ENCODE measurements at places on chromosomes 6 and 20.

GRCh38 chr20:31341470-31341869, 26.9 kb upstream of the DEFB118 start:
- DNase-seq: no peak

- no peak for DNase-seq
Observed at GRCh38 chr20:36268440-36269342, 32.4 kb downstream of the AAR2 start.

GRCh38 chr6:129267028-129267427, 384.1 kb downstream of the LAMA2 start:
- no peak for DNase-seq

DNA sequence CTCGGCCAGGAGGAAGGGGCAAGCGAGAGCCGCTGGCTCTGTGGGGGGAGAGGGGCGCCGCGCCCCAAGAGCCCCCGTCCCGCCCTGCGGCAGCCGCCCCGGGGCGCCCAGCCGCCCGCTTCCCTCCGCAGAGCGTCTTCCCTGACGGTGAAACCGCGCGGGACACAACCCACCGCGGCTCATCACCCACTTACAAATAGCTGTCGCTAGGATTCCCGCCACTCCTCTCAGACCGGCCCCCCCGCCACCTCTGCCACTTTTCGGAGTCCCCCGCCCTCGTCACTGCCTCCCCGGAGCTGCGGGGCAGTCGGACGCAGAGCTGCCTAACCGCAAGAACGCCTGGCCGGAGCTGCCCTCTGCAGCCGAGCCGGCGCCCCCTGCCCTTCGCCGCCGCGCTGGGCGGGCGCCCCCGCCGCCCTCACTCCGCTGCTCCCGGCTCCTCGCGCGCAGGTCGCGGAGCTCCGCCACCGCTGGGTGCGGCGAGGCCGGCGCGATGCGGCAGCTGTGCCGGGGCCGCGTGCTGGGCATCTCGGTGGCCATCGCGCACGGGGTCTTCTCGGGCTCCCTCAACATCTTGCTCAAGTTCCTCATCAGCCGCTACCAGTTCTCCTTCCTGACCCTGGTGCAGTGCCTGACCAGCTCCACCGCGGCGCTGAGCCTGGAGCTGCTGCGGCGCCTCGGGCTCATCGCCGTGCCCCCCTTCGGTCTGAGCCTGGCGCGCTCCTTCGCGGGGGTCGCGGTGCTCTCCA, at the start of gene SLC35D3:
Gene SLC35D3 (plus strand): TSS at position 366 of the 749 bp plus-strand sequence. CDS start 128 bp downstream, at position 494.
- DNase-seq: no peak

- no peak for DNase-seq
Observed at GRCh38 chr6:41122918-41123317, 31.2 kb downstream of the TREML1 start.

GRCh38 chr6:7787137-7787608, 61.3 kb downstream of the BMP6 start:
- peak; percentile 27 for DNase-seq

GRCh38 chr20:4985658-4986057, 15.7 kb downstream of the SLC23A2 start:
- no peak for DNase-seq

- no peak for DNase-seq
Observed at GRCh38 chr20:18857640-18858039, 44.1 kb downstream of the SCP2D1 start.

DNA sequence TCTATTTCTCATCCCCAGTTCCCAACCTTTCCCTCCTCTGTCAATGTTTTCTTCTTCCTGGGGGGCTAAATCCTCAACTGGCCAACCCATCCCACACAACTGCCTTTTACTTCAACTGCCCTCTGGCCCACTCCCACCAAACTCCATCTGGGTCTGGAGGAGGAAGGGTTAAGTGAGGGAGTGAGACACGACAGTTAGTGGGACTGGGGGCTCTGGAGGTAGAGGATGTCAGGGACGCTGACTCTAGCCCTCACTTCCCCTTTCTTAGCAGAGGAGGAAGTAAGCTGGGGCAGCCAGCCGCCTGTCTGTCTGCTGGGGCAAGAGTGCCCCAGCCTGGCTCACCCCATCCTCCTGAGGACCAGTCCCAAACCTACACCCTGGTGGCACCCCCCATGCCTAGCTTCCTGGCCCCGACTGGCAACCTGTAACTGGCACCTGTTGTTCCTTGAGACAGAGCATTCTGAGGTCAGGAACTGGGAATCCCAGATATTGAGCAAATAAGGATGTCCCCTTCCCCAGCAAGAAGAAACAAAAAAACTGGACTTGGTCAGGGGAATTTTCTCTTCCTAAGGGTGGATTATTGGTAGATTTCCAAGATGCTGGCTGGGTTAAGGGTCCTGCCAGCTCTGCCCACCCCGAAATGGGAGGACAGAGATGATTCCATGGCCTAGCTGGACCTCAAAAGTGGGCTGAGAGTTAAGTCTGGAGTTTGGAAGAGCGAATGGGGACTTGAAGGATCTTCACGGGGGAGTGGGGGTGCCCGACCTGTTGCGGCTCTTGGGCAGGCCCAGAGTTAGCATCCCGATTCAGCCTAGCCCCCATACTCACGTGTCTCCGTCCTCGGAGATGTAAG, 971 bp downstream of the NFKBIE start:
- DNase-seq: no peak

DNA sequence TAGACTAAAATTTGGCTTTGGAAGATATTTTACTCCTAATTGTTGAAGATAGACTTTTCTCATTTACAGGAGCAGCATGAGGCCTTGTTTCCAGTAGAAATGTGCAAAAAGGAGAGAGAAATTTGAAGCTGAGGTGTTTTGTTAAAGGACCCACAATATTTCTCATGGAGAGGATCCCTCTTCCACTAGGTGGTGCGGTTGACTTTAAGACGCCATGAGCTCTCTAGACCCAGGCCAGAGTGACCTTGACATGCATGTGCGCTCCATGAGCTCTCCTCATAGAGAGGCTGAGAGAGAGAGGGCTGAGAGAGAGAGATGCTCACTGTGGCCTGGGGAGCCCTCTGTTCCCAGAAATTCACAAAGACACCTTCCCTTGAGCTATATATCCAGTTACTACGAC, 861.2 kb upstream of the EYS start:
- no peak for DNase-seq

GRCh38 chr6:143620447-143620846, 57.3 kb upstream of the PHACTR2 start:
- no peak for DNase-seq

DNA sequence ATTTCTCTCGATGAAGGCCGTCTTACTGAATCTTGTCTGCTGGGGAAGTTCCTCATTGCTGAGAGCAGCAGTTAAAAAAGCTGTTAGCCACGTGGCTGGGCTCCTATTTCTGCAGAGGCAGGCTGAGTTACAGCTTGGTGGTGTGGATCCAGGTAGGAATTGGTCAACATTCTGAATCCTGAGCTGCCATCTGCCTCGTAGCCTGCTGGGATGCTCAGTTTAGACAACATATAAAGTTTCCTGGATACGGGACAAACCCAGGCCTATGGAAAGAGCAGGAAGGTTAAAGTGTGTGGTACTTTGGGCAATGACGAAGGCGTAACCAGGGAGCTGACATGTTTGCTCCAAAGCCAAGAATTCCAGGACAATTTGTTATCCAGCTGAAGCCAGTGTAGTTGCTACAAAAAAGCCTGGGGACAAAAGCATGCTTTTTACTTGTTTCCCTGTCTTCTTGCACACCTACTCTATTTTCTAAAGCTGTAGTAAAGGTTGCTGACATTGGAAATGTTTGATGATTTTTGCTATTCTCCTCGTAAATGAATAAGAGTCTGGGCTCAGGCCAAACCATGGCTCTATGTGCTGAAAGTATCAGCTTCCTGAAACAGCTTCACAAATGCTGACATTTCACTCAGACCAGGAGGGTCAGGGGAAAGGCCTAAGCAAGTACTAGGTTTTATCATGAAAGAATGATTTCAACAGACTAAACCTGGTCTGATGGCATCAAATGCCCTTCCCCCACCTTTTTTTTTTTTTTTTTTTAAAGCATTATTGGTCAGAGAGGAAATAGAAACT, 12.4 kb upstream of the MYLK2 start:
- no peak for DNase-seq

DNA sequence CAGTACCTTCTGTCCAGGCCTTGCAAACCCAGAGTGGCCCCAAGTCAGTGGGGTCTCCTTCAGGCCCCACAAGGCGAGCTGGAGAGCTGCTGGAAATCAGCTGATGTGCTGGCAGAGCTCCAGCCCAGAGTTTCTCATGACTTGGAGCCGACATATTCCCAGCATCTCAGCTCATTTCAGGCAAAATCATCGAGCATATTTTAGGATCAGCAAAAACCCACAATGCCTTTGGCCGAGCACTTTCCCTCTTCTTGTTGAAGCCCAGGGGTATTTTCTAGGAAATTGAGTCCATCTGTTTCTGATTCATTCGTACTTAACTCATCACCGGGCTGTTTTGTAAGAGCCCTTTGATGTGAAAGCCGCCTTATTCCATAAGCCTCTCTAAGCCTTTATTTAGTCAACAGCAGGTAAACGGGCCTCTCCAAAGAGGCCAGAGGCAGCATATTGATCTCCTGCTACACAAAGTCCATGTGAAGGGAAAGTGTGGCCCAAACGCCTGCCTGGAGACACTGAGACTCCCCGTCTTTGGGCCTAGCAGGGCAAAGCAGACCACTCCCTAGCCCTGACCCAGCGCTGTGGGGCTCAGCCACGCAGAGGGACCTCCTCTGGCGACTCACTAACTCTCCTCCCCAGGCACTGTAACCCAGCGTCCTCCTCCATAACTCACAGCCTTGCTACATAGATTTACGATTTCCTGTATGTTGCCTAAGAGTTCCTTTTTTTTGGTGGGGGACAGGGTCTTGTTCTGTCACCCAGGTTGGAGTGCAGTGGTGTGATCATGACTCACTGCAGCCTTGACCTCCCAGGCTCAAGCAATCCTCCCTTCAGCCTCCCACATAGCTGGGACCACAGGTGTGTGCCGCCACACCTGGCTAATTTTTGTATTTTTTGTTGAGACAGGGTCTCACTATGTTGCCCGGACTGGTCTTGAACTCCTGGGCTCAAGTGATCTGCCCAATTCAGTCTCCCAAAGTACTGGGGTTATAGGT, 12.1 kb upstream of the C20orf203 start:
- no peak for DNase-seq
